Mammary epithelial cell (primary cell): ENCODE measurements at places on chromosomes 6 and 20. TPM values are rescaled to one million over a fixed set of nuclear protein-coding genes. Genes with fewer than 3 reads are reported as not detected.

DNA sequence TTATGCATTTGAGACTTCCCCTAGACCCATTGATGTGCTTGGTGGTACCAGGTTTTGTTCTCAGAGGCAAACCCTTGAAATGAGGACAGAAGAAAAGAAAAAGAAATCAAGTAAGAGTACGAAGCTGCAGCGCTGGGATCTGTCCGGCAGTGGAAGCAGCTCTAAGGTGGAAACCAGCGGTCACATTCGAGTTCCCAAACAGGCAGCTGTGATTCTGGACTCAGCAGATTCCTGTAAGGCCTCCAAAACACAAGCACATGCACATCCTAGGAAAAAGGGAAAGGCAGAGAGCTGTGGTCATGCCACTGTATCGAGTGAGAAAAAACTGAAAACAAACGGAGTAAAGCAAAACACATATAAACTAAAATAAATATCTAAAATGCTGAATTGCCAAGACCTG lies 4.5 kb downstream of the FAM217B start:
- DNase-seq = no peak

- no peak for DNase-seq
Observed at GRCh38 chr6:148779142-148779562, 32.3 kb downstream of the UST start.

GRCh38 chr6:164469276-164469949 lies 840.0 kb downstream of the C6orf118 start:
- no peak for DNase-seq

DNA sequence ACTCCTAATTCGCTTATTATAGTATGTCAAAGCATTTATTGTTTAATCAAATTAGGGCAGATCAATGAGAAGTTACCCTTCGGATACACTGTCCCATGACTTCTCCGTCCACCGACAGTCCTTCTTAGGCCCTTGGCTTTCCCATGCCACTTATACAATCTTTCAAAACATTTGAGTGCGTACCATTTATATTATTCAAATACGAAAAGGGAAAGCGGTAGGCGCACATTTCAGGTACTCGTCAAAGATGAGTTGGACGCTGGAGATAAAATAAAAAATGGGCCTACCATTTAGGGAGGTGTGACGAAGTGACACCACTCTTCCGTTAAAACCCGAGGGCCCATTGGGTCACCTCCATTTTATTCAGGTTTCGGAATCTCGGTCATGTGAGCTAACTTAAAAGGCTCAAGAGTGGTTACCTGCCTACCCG lies 542 bp upstream of the AFG1L start:
- DNase-seq = no peak

GRCh38 chr6:134964451-134965203 lies 14.7 kb upstream of the ALDH8A1 start:
- no peak for DNase-seq

DNA sequence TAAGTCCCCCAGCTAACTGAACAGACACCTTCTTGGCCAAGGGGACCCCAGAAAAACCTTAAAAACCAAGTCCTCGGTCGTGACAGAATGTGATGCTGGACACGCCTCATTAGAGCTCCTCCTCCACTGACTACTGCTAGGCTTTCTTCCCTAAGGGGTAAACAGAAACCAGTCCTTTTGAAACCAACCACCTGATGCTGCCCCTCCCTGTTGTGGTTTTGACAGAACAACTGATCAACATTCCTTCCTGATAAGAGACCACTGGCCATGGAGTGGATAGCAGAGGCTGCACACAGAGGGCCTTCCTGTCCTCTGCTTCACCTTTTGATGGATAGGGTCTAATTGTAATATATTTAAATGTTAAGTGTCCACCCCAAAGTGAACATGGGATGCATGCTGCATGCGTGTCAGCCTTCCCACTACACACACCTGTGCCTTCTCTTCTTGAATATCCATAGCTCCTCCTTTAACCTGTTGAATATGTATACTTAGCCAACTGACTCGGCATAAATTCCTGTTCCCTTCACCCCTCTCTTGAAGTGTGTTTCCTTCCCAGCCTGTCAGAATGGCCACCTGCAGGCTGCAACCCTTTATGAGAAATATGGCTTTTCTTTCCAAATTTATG lies 27.9 kb upstream of the SLC2A12 start:
- DNase-seq = peak; percentile 71

GRCh38 chr20:17315407-17316231 lies 88.8 kb downstream of the PCSK2 start:
- no peak for DNase-seq

DNA sequence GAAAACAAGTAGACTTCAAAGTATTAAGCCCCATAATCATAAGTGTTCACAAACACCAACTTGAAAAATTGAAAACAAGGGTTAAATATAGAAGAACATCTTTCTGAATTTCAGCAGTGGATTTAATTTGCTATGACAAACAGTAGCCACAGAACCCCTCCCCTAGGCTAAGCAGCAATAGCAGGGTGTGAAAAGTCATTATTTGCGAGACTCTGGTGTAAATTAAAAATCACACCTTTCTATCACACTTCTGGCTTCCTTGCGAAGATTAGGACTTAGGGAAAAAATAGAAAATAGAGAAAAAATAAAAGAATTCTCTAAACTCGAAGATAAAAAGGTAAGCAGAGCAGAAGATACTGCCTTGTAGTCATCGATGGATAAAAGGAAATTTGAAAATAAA lies 6.1 kb downstream of the SAMD3 start:
- DNase-seq = no peak

DNA sequence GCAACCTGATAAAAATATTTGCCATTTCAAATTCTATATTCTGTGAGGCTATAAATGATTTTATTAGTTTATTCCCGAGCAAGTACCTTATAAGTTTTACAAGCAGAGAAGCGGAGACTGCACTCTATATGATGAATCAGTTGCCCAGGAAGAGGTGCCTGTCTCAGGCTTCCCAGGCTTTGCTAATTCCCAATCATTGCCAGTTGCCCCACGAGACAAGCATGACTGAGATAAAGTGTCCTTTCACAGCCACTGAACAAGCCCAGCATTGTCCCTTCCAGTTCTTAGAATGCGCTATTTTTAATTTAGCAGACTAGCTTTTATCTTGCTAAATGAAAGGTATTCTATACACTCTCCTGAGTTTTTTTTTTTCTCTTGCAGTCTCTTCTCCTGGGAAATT lies 260.7 kb downstream of the ALDH8A1 start:
- DNase-seq = peak; percentile 42

DNA sequence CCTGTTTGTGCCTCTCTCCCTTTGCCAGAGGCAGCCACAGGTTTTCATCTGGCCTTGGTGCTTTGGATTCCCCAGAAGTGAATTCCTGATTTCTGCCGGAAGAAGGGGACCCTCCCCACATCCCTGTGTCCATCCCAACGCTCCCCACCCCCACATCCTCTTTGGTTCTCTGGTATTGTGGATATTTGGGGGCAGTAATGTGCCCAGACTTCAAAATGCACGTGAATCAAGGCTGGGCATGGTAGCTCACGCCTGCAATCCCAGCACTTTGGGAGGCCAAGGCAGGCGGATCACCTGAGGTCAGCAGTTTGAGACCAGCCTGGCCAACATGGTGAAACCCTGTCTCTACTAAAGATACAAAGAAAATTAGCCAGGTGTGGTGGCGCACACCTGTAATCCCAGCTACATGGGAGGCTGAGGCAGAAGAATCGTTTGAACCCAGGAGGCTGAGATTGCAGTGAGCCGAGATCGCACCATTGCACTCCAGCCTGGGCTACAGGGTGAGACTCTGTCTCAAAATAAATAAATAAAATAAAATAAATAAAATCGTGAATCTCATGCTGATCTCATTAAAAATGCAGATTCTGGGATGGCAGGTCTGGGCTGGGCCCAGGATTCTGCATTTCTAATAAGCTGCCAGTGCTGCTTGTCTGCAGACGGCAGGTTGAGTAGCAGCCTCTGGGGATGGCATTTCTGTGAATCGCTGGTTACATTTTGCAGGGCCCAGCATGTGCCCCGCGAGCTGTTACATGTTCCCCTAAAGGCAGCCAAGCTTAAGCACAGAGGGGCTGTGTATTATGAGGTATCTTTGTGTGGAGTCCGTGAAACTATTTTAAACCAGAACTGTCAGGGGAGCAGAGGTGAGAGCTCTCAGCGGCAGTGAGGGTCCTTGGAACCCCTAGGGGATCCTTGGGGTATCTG lies 49.0 kb downstream of the SYNJ2 start:
- DNase-seq = no peak

- DNase-seq = no peak
Observed at GRCh38 chr6:111837641-111838500, 35.4 kb downstream of the FYN start.

- peak; percentile 54 for DNase-seq
Observed at GRCh38 chr6:111657146-111657545, 51.5 kb upstream of the TRAF3IP2 start.

DNA sequence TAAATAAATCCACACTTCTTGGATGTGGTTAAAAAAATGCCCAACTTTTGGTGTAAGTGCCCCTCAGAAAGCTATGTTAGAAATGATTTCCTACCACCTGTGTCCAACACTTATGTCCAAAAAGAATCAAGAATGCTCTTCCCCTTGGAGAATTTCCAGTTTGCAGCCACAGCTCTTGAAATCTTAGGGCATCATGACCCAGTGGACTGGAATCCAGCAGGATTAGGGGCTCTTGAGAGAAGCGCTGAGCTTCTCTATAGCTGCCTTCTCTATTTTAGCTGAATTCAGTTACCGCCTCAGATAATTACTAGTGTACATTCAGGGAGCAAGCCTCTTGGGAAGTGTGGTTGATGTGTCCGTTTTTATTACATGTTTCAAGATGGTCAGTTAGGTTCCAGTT lies 2.5 kb downstream of the PHACTR1 start:
- DNase-seq = no peak

DNA sequence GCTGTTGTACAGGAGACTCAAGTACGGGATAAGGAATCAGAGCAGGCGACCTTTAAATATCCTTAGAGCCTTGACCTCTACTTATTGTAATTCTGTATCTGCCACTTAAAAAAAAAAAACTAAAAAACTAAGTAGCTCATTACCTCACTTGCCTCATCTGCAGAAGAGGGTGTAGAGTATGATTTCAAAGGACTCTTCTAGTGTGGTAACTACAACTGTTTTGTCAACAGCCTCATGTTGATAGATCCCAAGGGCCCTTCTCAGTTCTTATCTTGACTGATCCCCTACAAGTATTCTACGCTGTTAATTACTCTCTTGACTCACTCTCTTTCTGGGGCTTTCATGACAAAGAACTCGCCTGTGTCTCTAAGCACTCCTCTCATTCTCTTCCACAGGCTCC lies 16.7 kb upstream of the PDYN start:
- no peak for DNase-seq

DNA sequence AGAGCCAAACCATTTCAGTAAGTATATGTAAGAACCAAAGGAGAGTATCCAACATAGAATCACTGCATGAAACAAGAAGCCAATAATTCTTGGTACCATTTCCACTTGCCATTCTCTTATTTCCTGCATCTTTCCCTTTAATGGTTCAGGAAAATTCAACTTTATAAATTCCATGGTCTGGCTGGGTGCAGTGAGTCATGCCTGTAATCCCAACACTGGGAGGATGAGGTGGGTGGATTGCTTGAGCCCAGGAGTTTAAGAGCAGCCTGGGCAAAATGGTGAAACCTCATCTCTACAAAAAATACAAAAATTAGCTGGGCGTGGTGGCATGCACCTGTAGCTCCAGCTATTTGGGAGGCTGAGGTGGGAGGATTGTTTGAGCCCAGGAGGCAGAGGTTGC lies 21.2 kb downstream of the NHLRC1 start:
- peak; percentile 54 for DNase-seq

GRCh38 chr6:139109558-139109957 lies 25.3 kb upstream of the HECA start:
- no peak for DNase-seq

DNA sequence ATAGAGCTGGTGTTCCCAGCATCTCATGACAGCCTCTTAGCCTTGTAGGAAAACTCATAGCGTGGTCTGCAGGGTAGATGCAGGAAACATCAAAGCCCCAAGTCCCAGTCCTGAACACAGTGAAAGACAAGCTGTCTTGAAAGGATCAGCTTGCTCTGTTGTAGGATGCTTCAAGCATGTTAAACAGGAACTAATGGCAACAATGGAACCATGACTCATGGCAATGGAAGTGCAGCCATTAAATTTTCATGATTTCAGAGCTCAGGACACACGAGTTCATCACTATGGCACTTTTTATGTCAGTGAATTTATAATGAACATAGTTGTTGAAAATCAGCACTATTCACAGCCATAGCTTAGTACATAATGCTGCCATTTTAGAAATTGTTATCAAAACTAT lies 367.7 kb downstream of the KIF16B start:
- DNase-seq = no peak

DNA sequence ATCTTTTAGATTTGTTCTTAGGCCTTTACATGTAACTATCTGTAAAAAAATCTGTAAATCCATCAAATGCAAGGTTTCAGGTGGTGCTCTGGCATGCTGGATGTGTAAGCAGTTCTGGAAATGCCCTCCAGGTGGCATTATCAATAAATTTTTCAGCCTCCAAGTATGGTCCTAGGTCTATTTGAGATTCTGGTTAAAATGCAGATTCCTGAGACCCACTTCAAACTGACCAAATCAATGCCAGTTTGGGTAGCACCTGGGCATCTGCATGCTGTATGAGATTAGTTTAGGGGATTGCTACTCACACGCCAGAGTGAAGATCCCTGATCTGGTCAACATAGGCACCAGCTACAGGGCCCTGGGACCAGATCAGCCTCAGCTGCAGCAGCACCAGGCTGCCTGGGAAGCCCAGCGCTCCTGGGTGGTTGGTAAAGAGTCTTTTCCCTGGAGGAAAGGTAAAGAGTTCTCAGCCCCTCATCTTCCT lies 507.3 kb upstream of the CITED2 start:
- peak; percentile 30 for DNase-seq

DNA sequence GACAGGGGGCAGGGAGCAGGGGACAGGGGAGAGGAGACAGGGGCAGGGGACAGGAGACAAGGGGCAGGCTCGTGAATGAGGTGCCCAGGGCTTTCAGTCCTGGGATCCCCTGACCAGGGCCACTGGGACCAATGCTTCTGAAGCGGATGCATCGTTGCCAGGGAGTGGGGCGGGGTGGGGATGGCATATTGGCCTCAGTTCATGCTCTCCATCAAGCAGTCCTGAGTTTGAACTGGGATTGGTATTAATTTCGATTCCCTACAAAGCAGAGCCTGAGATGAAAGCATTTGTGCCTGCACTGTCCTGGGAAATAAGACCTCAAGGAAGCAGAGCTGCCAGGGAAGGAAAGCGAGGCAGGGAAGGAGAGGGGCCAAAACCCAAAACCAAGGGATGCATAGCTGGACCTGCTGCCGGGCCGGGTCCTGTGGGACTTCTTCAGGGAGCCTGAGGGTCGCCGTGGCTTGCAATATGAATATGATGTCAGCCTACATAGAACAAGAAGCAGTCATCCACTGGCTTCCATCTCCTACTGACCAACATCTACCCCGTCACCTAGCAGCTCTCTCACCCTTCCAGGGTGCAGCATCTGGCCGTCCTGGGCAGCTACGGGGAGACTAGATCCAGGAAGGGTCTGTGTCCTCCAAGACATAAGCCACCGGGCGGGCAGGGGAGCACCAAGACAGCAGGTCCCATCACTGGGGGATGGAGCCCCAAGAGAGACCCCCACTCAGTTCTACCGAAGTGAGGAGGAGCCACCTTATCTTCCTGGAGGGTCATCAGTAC lies 233.3 kb downstream of the SYNDIG1 start:
- DNase-seq = no peak

- DNase-seq = no peak
Observed at GRCh38 chr20:20277894-20278335, 90.0 kb upstream of the INSM1 start.

Gene OLIG3
- total RNA-seq = not detected

Gene TRMT11
- 23.3 and 31.7 TPM in 2 replicates for total RNA-seq

Gene RWDD1
- total RNA-seq = 27.0 TPM

Gene CGAS
- total RNA-seq = 3.0 TPM

Gene CDK5RAP1
- 35.5 and 37.6 TPM in 2 replicates for total RNA-seq

Gene BRPF3
- 16.2 and 16.4 TPM in 2 replicates for total RNA-seq

Gene SLC22A16
- not detected in 2 replicates for total RNA-seq

Gene HUS1B
- 0.99 and 1.0 TPM in 2 replicates for total RNA-seq

Gene MLN
- total RNA-seq = not detected

Gene PEX3
- total RNA-seq = 27.2 and 38.0 TPM in 2 replicates
